ENCODE measurements at places on chromosomes 5 and 9.

- peak; percentile 8 for DNase-seq
These were observed 15.6 kb downstream of the FCN2 start for GRCh38 chr9:134895908-134896833.

GRCh38 chr9:114559830-114560513, 27.6 kb upstream of the ATP6V1G1 start:
- peak; percentile 77 for DNase-seq

GRCh38 chr5:174972291-174972690, 247.9 kb downstream of the MSX2 start:
- DNase-seq = no peak

DNA sequence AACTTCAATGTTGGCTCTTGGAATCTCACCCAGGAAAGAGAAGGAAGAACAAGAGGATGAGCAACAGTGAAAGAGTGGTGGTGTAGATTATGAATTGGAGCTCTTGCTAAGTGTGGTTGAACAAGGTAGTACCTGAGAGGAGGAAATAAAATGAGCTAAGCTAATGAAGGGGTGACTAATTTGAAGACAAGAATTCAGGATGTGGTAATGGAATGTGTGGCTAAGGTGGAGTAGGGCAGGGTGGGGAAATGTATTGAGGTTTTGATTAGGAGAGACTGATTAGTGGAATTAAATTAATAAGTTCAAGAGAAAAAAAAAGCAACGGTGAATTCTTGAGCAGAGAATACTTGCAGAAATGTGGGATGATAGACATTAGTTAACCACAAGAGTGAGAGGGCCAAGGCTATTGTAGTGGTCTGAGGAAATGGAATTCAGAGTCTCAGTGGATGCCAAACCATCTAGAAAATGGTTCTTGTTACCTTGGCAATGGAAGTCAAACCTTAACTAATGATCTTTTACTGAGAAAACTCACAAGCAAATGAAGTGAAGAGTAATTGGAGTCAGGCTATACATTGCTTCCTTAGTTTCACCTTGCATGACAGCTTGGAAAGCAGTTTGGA, 648.3 kb upstream of the ZNF608 start:
- DNase-seq = no peak

- no peak for DNase-seq
These were observed 920.5 kb downstream of the TLE4 start for GRCh38 chr9:80492221-80492620.

GRCh38 chr5:76402251-76402885, 717 bp upstream of the IQGAP2 start:
- DNase-seq = no peak

DNA sequence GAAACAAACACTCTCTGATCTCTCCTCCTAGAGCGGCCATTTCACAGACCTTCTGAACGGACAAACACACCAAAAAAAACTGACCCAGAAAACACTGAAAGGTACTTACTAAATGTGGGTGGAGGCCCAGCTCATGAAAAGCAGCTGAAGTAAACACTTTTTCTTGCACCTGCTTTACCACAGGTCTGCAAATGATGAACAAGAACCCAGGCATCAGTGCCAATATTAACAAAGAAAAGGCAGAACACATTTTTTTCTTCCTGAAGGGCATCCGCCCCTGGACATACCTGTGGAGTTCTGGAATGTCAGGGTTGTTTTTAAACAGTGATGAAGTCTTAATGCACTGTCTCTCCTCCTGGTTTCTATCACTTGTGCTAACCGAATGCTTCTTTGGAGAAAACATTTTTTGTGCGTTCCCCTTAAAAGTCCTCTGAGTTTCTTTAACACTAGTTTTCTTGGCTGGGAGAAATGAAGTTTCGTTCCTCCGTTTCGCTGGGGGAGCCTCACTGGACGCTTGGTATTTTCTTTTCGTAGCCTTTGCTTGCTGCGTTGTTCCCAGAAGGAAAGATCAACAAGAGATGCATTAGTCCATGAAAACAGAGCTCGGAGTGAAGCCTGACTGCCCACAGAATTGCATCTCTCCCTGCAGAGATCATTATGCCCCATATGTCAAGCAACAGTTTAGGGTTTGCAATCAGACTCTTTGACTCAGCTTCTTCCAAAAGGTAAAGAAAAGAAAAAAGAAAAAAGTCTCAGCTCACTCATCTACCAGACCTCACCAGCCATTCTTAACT, 7.4 kb downstream of the DDX31 start:
- no peak for DNase-seq

- no peak for DNase-seq
These were observed 6.5 kb downstream of the EGFL7 start for GRCh38 chr9:136668983-136669790.

- DNase-seq = peak; percentile 76
These were observed 67.8 kb downstream of the FAT2 start for GRCh38 chr5:151523335-151523734.

DNA sequence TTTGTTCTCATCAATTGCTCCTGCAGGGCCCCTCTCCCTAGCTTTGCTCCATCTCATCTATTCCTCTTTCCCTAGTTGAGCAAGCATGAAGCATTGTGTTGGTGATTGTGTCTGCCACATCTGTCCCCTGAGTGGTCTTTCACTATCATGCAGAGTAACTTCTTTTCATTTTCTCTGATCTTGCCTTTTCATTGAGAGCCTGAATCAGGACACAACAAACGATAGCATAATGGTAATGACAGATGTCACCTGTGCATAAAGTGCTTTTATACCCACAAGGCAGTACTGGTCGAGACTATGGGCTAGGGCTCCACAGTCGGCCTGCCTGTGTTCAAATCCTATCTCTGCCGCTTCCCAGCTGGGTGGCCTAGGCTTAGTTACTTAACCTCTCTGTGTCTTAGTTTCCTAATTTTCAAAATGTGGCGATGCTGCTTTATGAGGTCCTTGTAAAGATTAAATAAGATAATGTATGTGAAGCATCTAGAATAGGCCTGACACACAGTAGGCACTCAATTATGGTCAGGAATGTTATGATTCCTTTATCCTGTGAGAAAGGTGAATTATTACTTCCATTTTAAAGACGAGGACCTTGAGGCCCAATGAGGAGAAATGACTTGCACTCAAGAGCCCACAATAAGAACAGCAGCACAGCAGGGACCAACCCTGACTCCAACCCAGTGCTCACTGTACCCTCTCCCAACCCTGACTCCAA, 137.1 kb upstream of the ZNF618 start:
- DNase-seq = no peak

DNA sequence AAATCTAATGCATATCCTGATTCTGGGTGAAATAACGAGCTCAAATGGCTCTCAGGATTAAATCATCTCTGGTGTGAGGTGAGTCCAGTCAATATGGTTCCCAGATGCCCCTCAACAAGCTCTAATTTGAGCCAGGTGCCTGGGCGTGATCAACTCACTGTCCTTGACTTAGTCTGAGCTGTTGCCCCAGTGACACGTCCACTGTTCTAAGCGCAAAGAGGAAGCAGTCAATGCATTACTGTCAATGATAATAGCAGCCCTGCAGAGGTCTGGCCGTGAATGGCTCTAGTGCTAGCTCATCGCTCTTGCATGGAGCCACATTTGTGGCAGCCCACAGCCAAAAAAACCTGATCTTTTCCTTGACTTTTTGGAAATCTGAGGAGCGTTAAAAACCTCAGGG, 128.6 kb upstream of the EFNA5 start:
- DNase-seq = no peak

GRCh38 chr5:124289641-124290311, 456.7 kb downstream of the ZNF608 start:
- no peak for DNase-seq

- no peak for DNase-seq
These were observed 131.6 kb downstream of the PRDM6 start for GRCh38 chr5:123220621-123221146.

GRCh38 chr9:94663140-94663539, 23.8 kb upstream of the FBP1 start:
- no peak for DNase-seq

DNA sequence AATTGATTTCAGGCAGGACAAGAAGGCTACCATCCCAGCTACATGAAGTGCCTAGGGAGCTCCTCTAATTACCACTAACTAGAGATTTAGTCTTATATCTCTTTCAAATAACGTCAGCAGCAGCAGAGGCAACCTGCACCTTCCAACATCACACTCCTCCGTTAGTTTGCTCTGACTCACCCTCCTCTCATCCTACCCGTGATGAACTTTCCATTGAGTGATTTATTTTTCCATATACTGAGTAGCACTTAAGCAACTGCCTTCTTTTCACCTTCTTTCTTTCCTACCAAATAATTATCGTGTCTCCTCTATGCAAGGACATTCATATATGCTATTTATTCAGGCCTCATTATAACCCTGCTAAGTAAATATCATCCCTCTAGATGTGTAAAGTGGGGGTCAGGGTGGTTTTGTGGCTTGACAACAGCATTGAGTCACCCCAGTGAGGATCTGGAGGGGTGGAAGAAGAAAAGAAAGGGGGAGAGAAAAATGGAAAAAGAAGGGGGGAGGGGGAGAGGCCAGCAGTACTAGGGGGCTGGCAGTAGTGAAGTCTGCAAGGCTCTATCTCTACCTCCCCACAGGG, 64.6 kb upstream of the CAST start:
- DNase-seq = no peak

GRCh38 chr5:145585-146323, 45.5 kb upstream of the LRRC14B start:
- no peak for DNase-seq

- no peak for DNase-seq
These were observed 801.2 kb downstream of the MAT2B start for GRCh38 chr5:164306662-164307061.

DNA sequence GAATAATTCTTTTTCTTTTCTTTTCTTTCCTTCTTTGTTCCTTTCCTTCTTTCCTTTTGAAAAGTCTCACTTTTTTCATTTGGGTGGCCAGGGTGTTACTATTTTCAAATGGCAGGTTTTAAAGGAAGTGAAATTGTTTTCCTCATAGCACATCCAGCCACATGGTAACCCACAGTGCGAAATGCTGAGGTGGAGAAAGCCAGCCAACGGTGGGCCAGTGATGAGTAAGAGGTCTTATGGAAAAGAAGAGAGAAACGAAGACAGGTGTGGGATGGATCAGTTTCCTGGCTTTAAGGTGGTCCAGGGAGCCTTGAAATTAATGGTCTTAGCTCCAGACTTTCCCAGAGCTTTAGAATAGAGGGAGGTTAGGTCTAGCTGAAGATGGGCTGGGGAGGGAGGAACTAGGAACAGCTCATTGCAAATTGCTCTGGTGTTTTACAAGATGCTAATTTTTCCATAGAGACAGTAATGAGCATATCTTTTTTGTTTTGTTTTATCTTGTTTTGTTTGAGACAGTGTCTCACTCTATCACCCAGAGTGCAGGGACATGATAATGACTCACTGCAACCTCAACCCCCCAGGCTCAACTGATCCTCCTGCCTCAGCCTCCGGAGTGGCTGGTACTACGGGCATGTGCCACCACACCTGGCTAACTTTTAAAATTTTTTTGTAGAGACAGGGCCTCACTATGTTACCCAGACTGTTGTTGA, 17.8 kb downstream of the ITK start:
- DNase-seq = no peak

- DNase-seq = no peak
These were observed 165.0 kb downstream of the FGF1 start for GRCh38 chr5:142520885-142521284.

DNA sequence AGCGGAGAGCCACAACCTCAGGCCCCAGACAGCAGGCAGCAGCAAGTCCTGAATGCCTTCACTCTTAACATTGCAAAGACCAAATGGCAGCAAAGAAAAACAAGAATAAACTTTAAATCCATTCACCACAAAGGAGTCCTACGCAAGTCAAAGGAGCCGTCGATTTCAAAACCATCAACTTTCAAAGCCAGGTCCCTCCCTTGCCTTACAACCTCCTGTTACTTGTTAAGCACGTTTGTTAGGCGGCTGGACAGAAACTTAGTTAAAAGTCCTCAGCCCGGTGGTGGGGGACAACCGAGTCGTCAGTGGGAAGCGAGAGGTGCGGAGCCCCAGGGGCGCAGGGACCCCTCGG, 938 bp downstream of the LPAR1 start:
- DNase-seq = no peak

DNA sequence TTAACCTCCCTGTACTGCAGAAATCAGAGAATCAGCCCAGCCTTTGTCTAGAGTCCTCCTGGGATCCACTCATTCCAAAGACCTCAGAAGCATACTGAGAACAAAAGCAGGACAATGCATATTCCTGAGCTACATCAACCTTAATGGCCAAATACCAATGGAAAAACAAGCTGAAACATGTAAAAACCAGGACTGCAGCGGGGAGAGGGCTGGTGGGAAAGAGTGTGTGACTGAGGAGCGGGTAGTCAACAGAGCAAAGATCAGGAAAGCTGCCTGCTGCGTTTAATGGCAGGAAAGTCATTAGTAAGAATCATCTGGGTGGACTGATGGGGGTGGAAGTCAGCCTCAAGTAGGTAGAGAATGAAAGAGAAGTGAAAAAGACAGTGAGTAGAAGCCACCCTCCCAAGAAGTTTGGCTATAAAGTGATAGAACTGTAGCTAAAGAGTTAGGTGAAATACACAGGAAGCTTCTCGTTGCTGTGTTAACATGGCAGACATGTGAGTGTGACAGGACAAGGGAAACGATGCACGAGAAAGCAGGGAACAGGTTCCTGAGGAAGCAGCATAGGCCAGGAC, 88.1 kb downstream of the OTULIN start:
- DNase-seq = no peak

GRCh38 chr5:139273322-139273571, 20.3 kb upstream of the MATR3 start:
- DNase-seq = no peak
